Uterus (tissue), 4 donors: ENCODE measurements at places on chromosomes 16 and 17. TPM values are rescaled to one million over a fixed set of nuclear protein-coding genes. Genes with fewer than 3 reads are reported as not detected.

GRCh38 chr17:79340333-79341221 is 266.0 kb downstream of the ENGASE start:
- H3K27me3 ChIP-seq: no peaks in the 10 kb centered on the region
- H3K27ac ChIP-seq: no peak overlapping the region
- H3K36me3 ChIP-seq: no peaks in the 10 kb centered on the region
- H3K4me3 ChIP-seq: no peak overlapping the region

DNA sequence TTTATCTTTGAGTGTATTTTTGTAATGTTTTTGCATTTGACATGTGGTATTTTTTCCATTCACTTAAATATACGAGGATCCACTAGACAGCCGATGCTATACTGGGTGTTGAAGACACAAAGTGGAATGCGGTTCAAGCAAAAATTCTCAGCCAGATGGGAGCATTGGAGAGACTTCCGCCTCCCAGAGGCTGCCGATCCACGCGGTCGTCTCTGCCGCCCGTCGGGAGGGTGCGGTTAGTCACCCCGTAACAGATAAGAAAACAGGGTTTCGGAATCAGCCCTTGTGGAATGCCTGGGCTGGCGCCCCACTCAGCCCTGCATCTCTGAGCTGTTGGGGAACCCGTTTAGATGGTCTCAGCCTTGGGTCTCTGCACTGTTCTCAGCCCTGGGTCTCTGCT is 7.3 kb downstream of the GSE1 start:
- DNase-seq: no peak
- H3K27ac ChIP-seq: no peak overlapping the region
- H3K4me3 ChIP-seq: no peak overlapping the region
- H3K27me3 ChIP-seq: no peaks in the 10 kb centered on the region

- H3K4me3 ChIP-seq: no peak overlapping the region
- H3K27me3 ChIP-seq: no peaks in the 10 kb centered on the region
- DNase-seq: no peak
- no peak overlapping the region for H3K27ac ChIP-seq
Measured at GRCh38 chr16:88013766-88014251, 62.6 kb downstream of the BANP start.

DNA sequence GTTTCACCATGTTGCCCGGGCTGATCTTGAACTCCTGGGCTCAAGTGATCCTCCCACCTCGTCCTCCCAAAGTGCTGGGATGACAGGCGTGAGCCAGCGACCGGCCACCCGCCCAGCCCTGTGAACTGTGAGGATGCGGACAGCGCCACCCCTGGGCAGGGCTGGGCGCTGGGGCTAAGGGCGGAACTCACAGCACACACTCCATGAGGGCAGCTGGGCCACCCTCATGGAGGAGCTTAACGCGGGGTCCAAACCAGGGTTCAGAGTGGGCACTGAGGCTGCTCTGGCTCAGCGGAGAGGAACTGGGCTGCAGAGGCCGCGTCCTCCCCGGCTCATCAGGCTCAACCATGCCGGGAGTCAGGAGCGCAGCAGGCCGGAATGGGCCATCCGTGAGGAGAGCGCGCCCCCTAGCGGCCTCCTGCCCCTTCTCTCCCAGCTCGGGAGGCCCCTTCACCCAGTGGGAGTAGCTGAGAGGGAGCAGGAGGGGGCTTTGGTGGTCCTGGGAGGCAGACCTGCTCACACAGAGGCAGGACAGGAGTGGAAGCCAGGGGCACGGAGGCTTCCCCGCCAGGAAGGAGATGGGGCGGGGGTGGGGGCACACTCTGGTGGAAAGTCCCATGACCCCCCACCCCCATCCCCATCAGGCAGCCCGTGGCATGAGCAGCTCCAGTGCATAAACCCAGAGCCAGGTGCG is 13.8 kb downstream of the CORO7 start:
- no peak overlapping the region for H3K27ac ChIP-seq
- no peak overlapping the region for H3K4me3 ChIP-seq
- H3K27me3 ChIP-seq: no peaks in the 10 kb centered on the region
- H3K4me1 ChIP-seq: no peaks in the 10 kb centered on the region
- H3K36me3 ChIP-seq: no peaks in the 10 kb centered on the region

- no peak for DNase-seq
- no peaks in the 10 kb centered on the region for H3K27me3 ChIP-seq
- H3K4me3 ChIP-seq: no peak overlapping the region
- H3K36me3 ChIP-seq: no peaks in the 10 kb centered on the region
- H3K4me1 ChIP-seq: peaks cover 11% of the 10 kb centered on the region
Measured at GRCh38 chr16:373848-374615, 3.7 kb upstream of the MRPL28 start.

TMEM220 gene
- 7.6 TPM for total RNA-seq
